ENCODE measurements at places on chromosomes 3 and 15.

DNA sequence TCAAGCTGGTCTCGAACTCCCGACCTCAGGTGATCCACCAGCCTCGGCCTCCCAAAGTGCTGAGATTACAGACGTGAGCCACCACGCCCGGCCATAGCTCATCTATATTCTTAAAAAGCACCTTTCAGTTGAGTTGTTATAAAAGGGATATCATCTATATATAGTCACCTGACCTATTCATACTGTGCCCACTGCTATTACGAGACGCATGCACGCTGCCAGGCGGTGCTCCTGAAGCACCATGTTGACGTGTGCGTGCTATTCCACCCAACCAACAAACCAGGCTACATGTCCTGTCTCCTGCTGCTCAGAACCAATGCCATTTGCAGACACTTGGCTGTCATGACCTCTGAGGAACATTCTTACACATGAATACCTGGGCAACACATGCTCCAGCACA lies 17.6 kb downstream of the CYFIP1 start:
- no peak for DNase-seq

- DNase-seq = no peak
Measured at GRCh38 chr3:168034152-168034928, 61.4 kb downstream of the GOLIM4 start.

DNA sequence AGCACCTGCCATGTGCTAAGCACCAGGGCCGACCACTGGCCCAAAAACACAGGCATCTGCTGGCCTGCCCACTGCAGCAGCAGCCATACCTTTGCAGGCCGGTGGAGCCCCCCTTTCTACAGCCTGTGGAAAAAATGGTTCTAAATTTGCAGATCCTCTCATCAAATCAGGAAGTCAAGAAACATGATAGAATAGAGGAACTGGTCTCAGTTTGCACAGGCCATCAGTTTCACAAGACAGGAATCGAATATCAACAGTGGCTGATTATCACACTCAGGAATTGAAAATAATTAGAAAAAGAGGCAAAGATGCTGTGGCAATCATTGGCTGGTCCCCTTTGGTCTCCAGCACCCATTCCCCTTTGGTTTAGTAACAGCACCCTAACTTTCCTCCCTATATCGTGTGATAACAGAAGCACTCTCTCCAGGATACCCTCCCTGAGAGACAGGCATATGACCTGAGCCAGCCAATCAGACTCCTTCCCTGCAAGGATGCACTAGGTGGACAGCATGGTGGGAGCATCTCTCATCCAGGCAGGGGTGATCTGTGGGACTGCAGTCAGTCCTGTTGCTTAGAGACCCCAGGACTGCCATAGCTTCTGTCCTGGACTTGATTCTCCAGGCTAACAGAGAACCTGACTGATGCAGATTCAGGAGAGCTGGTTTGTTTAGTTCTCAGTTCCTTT lies 3.5 kb upstream of the PAK6 start:
- no peak for DNase-seq

GRCh38 chr3:45865563-45865962 lies 20.8 kb upstream of the CCR9 start:
- DNase-seq = no peak

DNA sequence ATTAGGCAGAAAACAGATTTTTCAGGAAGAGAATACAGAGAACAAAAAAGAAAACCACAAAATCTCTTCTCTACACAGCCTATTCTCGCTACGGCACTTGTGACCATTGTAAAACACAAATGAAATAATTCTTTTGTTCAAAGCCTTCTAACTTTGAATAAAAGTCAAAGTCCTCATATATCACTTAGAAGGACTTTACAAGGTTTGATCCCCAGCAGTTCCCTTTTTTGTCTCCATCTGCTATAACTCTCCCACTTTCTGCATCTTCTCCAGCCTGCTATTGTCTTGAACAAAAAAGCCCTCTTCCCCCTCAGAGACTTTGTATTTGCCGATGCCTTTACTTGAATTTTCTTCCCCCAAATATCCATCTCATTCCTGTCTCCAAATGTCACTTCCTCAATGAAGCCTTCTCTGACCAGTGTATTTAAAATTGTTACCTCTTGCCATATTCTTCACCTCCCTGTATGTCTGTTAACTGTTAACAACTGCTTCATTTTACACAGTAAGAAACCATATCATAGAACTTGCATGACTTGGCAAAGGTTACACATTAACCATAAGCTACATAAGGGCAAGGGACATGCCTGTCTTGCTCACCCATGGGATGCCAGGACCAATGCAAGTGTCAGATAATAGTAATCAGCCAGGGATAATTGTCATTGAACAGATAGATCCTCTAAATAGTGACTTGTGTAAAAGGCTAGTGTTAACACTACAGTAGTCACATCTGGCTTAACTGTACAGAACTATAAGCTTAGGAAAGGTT lies 122.4 kb downstream of the CBLB start:
- DNase-seq = no peak

- DNase-seq = no peak
Measured at GRCh38 chr15:40161693-40162391, 973 bp downstream of the BUB1B start.

DNA sequence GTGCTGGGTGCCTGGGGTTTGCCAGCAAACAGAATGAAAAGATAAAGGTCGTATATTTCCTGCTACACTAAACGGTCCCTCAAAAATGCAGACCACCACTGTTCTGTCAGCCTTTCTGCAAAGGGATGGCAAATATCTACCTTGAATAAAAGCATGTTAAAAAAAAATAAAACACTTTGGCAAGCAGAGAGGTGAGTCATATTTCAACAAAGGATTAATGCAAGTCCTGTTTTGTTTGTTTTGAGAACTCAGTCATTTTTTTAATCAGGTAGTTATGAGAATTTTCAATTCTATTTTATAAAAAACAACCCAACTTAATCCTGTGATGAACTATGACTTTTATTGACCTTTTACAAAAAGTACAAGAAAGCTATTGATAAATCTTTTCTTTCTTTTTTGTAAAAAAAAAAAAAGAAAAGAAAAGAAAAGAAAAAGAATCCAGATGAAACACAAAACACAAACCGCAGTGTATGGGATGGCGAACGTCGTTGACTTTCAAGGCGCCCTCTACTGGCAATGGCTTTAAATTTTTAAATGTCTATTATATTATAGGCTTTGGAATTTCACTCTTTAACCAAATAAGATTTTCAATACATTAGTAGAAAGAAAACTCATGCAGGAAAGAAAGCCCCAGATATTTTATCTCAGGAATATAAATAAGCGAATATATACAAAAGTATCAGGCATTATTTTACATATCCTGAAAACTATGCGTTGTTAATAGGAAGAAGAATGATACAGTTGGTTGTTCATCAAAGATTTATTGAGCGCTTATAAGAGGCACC lies 87.8 kb downstream of the NCEH1 start:
- DNase-seq = no peak

- peak; percentile 5 for DNase-seq
Measured at GRCh38 chr3:13715961-13716360, 163.9 kb downstream of the WNT7A start.

DNA sequence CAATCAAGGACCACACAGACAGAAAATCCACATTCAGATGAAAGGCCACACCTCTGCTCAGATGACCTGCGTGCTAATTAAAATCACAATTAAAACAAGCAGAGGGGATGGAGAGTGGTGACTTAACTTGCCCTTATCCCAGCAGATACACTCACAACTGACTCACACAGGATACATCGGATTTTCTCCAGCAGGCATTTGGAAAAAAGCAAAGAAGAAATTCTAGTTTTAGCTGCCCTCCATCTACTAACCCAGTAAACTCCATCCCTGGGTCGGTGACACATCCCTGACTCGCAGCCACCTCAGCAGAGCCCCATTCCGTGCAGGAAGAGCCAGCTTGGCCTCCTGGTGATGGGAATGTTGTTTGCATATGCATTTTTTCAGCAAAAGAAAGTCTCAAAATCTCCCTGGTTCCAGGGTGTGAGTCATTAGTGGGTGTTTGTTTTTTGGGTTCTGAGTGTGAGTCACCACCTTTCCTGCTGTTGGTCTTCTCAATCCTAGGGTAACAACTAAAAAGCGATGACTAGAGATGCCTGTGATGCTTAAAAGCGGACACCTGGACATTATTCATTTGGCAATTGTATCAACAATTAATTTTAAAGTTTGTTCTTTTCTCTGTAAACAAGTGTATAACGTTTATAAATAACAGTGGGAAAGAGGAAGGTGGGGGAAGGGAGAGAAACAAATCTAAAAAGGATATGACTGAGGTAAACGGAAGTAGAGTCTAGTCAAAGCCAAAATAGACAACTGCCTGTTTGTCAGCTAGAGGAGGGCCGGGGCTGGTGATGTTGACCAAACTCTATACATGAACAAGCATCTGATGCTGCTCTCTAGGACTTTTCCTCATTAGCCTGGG lies 49.8 kb upstream of the SLC4A7 start:
- peak; percentile 77 for DNase-seq

- DNase-seq = no peak
Measured at GRCh38 chr15:66195621-66196230, 57.8 kb downstream of the MEGF11 start.

DNA sequence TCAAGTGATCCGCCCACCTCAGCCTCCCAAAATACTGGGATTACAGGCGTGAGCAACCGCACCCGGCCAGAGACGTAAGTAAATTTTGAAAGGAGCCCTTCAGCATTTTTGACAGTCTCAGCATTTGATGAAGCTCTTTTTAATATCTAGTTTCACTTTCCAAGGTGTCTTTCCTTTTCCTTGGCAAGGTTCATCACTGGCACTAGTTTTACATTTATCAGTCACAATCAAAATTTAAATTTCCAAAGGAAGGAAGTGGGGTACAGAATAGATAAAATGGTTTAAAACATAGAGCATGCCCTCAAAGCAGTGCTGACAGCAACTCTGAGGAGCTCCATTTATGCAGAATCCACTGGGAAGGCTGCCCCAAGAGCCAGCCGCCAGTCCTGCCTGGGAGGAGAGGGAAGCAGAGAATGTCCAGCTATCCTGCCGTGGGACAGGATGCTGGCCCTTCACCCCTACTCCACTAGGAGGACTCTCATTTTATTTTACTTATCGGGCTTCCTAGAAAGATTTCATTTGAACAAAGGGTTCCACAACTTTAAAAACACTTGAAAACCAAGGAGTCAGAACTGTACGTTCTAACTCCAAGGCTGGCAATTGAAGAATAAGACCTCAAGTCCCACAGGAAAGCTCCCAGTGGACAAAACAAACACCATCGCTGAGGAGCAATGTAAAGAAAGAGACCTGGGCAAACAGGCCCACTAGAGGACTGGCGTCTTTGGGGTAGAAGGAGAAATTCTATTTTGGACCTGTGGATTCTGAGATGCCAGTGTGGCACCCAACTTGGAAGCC lies 9.9 kb downstream of the SFMBT1 start:
- peak; percentile 23 for DNase-seq

DNA sequence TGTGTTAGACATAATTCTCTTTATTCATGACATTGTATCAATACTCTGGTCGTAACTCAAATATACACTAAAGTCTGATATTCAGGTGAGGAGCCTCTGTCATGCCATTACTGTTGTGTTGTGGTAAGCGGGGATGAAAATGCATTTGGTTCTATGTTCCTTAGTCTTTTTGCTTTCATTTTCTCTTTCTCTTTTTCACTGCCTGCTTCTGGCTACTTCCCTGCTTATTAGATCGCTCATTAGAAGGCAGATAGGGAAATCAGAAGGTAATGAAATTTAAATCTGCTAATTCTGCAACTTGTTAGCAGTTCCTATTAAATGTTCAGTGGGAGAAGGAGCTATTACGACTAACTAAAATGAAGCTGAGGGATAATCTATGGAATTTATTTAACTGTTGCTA lies 345.0 kb downstream of the GRM7 start:
- DNase-seq = no peak

GRCh38 chr3:114896978-114897377 lies 250.1 kb downstream of the ZBTB20 start:
- DNase-seq = no peak

DNA sequence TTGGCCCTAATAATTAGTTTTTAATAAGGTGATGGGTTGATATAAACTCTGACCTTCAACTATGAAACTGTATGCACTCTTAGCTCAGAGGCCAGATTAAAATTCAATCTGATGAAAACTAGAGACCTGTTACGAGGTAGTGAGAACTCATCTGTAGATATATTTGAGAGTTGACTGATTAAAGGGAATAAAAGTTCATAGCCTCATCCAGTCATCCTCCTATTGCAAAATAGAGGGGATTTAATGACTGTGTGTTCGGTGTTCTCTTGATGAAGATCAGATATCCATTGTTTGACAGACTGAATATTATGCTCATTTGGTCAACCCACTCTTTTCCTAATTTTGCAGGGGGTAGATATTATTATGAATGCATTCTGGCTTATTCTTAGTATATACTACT lies 23.3 kb upstream of the PLCL2 start:
- no peak for DNase-seq

DNA sequence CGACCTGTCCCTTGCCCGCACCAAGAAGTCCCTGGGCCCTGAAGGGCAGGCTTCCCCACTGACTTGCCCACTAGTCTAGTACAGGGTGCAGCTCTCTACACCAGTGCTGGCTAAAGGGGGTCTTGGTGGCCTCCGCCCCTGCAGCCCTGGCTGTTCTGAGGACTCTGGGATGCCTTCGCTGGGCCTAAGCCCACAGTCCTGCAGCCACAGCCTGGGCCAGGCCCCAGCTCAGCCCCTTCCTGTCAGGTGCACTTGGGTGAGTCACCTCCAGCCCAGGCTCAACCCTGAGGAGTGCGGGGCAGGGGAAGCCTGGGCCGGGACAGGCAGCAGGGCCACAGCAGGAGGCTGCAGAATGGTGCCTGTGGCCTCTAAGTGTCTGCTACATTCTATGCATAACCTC lies 971 bp downstream of the C3orf22 start:
- DNase-seq = no peak

GRCh38 chr15:65571971-65572370 lies 39.0 kb downstream of the INTS14 start:
- no peak for DNase-seq

GRCh38 chr3:129764090-129764489 lies 129.4 kb downstream of the TMCC1 start:
- DNase-seq = no peak

DNA sequence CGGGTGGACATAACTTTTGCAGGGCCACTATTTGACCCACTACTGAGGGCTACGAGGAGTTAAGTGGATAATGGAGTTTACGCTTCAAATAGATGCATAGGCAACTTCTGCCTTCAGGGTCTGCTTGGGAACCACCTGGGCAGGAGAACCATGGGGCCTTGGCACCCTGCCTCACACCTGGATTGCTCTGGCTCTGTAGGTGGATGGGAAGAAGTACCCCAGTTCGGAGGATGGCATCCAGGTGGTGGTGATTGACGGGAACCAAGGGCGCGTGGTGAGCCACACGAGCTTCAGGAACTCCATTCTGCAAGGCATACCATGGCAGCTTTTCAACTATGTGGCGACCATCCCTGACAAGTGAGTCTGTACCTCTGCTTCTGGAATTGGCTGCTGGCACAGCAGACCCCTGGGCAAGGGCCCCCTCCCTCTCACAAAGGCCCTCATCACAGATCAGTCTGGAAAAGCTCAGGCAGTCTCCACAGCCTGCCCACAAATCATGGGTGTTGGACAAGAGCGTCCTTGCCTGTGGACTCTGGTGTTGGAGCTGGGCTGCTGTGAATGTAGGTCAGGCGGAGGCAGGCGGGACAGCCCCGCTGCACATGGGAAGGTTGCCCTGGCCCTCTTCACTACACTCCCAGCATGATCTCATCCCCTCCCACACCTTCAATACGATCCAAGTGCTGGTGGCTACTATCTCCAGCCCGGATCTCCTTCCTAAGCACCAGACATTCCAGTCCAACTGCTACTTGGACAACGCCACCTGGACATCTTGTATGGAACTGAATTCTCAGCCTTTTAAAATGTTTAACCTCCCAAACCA lies 46.7 kb downstream of the MESD start:
- DNase-seq = no peak

- no peak for DNase-seq
Measured at GRCh38 chr3:128071771-128072453, 19.7 kb downstream of the SEC61A1 start.

GRCh38 chr3:194293546-194294198 lies 57.5 kb downstream of the CPN2 start:
- no peak for DNase-seq

Measured in WTC11 (cell line).